Mucosa of gallbladder (tissue), 1 donor: ENCODE measurements at places on chromosomes 2 and 18. TPM values are rescaled to one million over a fixed set of nuclear protein-coding genes. Genes with fewer than 3 reads are reported as not detected.

SLC66A3 gene
- total RNA-seq = 26.6 TPM

ANKRD30BL gene
- total RNA-seq = not detected

FOXD4L1 gene
- total RNA-seq = 0.17 TPM

DPP10 gene
- total RNA-seq = 6.6 TPM

GREB1 gene
- 12.5 TPM for total RNA-seq

C1QL2 gene
- total RNA-seq = not detected

PROC gene
- 3.3 TPM for total RNA-seq

TMEM182 gene
- total RNA-seq = 4.9 TPM

LBX2 gene
- total RNA-seq = 3.3 TPM

TUBA3E gene
- not detected for total RNA-seq

PPP1R1C gene
- 8.8 TPM for total RNA-seq

GPR55 gene
- total RNA-seq = 0.37 TPM

G6PC2 gene
- not detected for total RNA-seq

ZNF142 gene
- total RNA-seq = 32.8 TPM

ORMDL1 gene
- 41.1 TPM for total RNA-seq

RNU2-63P gene
- total RNA-seq = not detected

EXOC6B gene
- total RNA-seq = 37.1 TPM
